Thoracic aorta (tissue), 2 donors: ENCODE measurements at places on chromosomes 12 and 14. TPM values are rescaled to one million over a fixed set of nuclear protein-coding genes. Genes with fewer than 3 reads are reported as not detected.

- no peak for DNase-seq
Observed at GRCh38 chr12:122545855-122546254, 18.8 kb downstream of the KNTC1 start.

The P2RX7 gene
- total RNA-seq, result 4.0 TPM

DNA sequence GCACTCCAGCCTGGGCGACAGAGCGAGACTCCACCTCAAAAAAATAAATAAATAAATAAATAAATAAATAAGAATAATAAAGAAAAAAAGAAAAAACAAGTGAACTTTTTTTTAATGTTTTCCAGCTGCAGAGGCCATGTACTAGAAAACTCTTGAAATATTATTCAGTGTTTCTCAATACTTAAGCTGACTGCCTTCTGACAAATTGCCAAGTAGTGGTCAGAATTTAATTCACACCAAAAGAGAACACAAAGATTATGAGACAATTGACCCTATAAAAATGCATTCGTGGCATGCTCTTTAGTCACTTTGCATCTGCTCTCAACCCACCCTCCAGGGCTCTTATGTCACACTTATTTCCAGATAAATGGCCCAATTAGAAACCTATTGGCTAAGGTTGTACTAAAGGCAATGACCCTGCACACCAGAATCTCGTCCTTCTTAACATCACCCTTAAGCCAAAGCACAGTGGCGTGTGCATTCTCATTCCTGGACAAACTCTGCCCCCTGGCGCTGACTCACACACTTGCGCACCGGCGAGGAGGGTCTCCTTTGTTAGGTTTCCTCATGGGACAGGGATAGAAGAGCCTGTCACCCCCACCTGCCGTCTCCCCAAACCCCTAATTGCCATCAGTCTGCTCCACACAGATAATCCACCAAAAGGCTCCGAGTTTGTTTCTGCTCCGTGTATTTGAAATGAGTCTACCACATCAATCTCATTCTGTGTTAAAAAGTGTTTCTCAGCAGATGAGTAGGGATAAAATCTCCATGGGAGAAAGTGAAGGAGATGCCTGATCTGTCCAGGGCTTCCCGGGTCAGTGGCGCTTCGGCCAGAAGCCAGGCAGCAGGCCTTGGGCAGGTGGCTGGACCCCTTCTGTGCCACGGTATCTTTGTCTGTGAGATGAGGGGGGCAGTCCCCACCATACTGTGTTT lies 73.1 kb upstream of the CEP83 start:
- no peak for DNase-seq

The FGF6 gene
- not detected for total RNA-seq

The CCDC198 gene
- total RNA-seq, result not detected

DNA sequence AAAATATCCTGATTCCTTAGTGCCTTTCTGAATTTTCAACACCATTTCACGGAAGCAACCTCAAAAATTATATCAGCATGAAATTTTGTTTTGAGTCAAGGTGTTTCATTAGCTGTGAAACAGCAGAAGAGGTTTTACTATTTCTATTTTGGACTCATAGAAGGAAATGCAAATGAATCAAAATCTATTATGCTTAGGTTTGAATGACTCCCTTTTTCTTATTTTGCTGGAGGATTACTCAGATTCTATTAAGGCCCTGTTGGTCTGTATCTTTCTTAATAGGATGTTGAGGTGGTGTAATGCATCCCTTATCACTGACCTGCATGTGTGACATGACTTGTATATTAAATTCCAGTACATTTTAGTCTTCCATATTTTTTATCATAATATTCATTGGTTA lies 165.8 kb downstream of the TMTC2 start:
- no peak for DNase-seq

DNA sequence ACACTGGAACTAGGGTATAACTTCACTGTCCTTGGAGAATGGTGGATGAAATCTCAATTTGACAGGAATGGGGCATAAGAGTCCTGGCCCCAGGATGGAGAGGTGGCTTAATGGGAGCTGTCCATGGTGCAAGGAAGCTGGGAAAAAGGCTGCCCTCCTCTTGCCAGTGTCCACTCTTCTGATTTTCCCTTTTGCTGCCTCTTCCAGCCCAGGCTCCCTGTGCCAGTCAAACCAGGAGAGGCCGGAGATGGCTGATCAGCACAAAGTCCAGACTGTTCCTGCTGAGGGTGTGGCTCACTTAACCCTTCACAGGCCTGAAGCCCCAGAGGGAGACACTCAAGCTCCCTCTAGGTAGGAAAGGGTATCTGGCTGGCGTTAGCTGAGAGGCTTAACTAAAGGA lies at the start of gene MYO1A:
MYO1A (minus strand) TSS at position 240 of the 400 bp plus-strand sequence. CDS start 1,806 bp downstream, outside the sequence.
- DNase-seq, result no peak

The ALX1 gene
- total RNA-seq, result not detected

DNA sequence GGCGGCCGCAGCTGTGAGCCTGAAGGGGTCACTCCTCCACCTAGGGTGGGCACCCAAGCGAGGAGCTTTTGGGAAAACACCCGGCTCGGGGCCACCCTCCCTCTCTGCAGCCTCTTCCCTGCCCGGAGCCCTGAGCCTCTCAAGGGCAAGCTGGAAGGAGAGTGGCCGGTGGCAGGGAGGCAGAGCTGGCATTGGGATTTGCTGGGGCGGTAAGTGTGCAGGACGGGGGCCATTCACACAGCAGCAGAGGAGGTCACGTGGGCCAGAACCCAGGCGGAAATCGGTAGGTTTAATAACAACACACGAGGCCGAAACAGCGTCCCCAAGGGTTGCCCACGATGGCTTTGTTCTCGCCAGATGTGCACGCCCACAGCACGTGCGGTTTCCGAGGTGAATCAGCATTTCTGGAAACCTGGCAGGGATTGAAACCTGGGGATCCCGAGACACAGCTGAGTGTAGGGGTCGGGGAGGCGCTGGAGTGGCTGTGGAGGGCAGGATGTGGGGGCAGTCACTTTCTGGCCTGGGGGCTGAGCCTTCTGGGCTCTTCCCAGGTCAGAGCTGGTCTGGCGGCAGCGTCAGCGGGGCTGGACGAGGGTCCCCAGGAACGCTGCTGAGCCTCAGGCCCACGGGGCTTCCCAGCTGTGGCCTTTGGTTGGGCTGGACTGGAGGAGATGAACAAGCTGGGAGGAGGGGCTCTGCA lies 23.5 kb downstream of the NOC4L start:
- DNase-seq, result no peak

GRCh38 chr14:64200170-64200569 lies 94.0 kb downstream of the ESR2 start:
- DNase-seq, result no peak

- no peak for DNase-seq
Observed at GRCh38 chr14:41404126-41404525, 202.6 kb upstream of the LRFN5 start.

The DNAH10 gene
- total RNA-seq, result under 0.01 TPM

DNA sequence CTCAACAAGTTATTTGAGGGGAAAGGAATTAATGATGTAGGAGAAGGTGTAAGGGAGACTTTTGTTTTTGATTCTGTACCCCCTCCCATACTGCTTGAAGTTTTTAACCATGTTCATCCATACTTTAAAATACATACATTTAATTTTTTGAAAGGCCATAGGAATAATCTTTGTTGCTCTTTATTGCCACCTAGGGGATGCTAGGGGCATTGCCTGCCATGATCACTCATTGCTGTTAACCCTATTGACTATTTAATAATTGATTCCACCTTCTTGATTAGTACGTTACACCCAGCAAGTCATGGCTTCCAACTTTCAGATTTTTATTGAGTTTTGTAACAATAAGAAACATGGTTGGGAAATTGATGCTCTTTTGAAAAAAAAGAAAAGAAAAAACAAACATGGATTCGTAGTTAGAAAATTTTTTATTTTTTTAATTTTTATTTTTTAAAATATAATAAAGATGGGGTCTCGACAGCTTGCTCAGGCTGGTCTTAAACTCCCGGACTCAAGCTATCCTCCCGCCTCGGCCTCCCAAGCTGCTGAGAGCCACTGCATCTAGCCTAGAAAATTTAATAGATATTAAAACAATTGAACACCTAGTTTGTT lies 8.5 kb upstream of the PRKAB1 start:
- DNase-seq, result no peak

DNA sequence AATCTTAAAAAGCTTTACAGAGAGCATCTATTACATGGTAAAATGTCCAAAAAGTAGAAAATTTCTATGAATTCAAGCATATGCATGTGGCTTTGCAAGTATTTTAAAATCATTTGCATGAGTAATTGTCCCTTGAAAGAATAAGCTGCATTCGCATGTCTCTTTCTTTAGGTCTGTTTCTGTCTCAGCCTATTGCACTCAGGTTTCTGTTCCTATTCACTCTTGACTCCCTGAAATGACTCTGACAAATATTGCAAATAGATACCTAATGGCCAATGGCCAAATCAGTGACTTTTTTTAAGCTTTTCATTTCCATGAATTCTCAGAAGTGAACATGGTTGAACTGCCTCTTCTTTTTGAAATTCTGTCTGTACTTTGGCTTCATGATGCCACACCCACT lies 6.4 kb upstream of the TTC8 start:
- DNase-seq, result no peak

The CNTN1 gene
- total RNA-seq, result 16.1 TPM

The STAC3 gene
- 0.56 TPM for total RNA-seq

DNA sequence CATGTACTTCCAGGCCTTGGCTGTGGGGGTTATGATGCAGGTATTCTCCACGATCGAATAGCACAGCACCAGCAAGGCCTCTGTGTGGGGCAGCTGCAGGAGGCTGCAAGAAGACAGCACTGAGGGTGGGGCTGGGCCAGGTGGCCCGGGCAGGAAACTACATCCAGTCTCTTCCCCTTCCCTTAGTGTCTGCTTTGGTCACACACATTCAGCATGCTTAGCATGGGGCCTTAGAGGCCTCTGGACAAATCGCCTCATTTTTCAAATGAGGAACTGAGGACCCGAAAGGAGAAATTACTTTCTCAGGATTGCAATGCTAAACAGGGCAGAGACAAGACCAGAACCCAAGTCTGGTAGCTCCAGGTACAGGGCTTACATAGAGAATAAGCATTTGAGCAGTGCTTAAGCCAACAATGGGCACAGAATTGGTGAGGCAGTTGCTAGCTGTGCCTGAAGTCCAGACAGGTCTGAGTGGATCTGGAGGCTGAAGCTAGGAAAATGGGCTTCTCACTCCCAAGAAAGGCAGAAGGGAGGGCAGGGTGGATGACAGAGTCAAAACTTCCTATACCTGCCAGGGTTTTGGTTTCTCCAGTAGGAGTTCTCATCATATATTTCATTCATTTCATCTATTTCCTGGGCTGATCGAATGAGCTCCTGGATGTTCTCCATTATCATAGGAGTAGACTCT lies 3.5 kb downstream of the ACRBP start:
- DNase-seq, result no peak

The TSPAN19 gene
- not detected for total RNA-seq

The ENDOU gene
- 0.49 TPM for total RNA-seq

The SERPINA3 gene
- 252 TPM for total RNA-seq

GRCh38 chr12:103020839-103021238 lies 63.4 kb downstream of the ASCL1 start:
- DNase-seq, result no peak

The SLC41A2 gene
- total RNA-seq, result 165 TPM

GRCh38 chr12:45688183-45688582 lies 41.3 kb upstream of the ARID2 start:
- no peak for DNase-seq

DNA sequence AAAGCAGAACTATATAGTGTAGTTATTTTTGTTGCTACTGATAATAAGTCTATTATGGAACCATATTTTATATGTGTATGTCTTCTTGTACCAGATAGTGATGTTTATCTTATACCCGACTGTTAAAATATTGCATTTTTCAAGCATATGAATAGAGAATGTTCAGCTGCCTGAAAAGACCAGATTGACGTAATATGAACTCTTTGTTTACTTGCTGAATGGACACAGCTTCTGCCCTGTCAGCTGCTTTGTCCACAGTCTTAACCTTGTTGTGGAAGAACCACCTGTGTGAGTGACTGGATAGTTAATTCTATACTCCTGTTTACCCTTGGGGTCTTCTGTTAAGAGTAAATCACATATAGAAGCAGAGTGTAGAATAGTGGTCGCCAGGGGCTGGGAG lies 109.3 kb downstream of the LGR5 start:
- no peak for DNase-seq

GRCh38 chr14:55699131-55700057 lies 119.4 kb downstream of the KTN1 start:
- no peak for DNase-seq

DNA sequence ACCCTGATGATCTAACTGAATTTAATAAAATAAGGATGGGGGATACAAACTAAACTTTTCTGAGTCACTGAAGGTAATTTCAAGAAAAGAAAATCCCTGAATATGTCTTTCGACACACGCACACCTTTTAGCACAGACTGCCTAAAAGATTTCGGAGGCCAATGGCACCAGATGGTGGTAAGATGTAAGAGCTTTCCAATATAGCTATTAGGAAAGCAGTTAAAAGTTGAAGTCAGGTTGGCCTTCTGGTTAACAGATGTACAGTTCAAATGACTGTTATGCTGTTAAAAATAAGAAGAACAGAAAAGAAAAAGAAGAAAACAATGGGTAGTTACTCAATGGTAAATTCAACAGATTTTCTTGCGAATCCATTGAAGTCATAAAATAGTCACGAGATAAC lies 80.7 kb upstream of the KRR1 start:
- DNase-seq, result no peak

GRCh38 chr14:35068238-35069012 lies 22.4 kb downstream of the FAM177A1 start:
- no peak for DNase-seq
